ENCODE measurements at places on chromosomes 12 and 14.

DNA sequence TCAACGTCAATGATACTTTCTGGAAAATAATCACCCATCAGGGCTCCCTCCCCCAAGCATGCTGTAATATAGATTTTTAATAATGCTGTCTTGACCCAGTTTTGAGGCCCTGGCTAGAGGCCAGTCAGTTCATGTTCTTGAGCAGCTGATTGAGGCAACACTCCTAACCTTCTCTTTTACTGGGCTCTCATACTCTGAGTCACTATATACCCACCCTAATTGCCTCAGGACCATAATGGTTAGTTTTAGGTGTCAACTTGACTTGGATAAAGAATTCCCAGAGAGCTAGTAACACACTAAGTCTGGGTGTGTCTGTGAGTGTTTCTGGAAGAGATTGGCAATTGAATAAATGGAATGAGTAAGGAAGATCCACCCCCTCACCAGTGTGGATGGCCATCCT is 527.0 kb upstream of the ATP2B1 start:
- DNase-seq = no peak

- DNase-seq = no peak
Measured at GRCh38 chr12:109533487-109533740, 39.9 kb downstream of the MMAB start.

- DNase-seq = no peak
Measured at GRCh38 chr14:100059438-100059781, 5.8 kb upstream of the EVL start.

GRCh38 chr14:100523843-100524169 is 63.4 kb downstream of the BEGAIN start:
- no peak for DNase-seq

GRCh38 chr12:127121494-127122084 is 1145.4 kb upstream of the TMEM132C start:
- DNase-seq = no peak

Measured in GM04503 (cell line).